Astrocyte of the cerebellum (primary cell): ENCODE measurements at places on chromosomes 2 and 18.

GRCh38 chr2:75616406-75616805 is 30.2 kb upstream of the MRPL19 start:
- DNase-seq, result no peak

DNA sequence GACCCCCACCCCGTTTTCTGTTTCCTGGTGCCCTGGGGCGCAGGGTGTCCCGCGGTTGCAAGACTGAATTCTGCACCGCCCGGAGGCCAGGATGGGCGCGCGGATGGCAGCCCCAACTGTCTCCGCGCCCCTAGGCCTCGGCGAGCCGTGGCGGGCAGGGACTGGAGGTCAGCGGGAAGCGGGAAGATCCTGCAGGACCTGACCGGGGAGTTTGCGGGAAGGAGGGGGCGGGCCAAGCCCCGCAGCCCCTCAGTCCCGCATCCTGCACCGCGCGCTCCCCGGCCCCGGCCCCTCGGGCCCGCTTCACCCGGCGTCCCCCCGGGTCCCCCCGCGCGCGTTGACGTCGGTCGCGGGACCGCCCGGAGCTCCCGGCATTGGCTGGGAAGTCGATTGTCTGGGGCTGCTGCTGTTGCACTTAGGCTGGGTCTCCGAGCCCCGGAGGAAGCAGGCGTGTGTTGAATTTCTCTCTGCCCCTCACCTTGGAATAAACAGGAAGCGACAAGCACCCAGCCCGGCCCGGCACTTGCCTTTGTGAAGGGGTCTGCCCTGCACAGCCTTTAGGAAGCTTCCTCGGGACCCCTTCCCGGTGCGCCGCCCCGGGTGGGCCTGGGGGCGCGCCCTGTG is at the start of gene LDLRAD4:
LDLRAD4 (plus strand) TSS at position 393 of the 624 bp plus-strand sequence.
- no peak for DNase-seq

GRCh38 chr2:75102011-75102410 is 97.3 kb downstream of the TACR1 start:
- DNase-seq, result no peak

DNA sequence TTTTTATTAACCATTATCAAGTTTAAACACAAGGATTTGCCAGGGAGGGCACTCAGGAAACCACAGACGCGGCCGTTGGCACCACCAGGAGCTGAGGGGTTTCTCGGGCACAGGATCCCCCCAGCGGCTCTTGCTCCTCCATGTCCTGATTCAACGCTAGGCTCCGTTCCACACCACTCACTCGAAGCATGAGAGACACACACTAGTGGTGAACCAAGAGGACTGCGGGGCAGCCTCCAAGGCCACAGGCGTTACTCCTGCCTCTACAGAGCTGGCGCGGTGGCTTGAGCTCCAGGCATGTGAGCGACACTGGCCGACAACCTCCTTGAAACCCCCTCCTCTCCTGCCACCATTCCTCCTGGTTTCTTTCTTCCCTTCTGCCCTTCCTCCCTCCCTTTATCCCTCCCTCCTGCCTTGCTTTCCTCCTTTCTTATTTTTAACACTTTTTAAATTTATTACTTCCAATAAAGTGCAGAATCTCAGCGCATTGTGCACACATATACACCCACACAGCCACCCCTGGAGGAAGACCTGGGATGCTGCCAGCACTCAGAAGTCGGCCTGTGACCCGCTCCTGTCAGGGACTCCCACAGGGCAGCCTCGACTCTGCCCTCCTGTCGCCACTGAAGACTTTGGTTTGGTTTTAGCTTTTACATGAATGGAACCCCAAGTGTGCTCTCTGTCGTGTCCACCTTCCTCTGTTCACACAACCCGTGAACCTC is 21.7 kb downstream of the COX7A2L start:
- no peak for DNase-seq

GRCh38 chr2:237196866-237197618 is 111.4 kb downstream of the COPS8 start:
- no peak for DNase-seq

DNA sequence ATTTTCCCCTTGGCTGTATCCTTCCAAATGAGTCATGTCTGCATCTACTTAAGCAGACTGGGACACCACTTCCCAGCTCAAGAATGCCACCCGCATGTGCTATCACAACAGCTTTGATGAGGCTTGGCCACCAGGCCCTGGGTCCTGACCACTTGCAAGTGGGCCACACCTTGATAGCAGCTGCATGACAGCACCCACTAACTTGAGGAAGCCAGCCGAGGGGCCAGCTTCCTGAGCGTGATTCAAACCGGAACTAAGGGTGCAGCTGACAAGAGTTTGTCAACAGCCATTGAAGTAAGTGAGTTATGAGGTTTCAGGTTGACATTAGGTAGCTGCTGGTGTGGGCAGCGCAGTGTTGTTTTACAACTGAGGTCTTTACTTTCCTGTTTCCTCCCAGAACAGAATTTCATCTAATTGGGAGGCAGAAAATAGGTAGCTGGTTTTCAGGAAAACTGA is 54.4 kb downstream of the EPHA4 start:
- peak; percentile 33 for DNase-seq

DNA sequence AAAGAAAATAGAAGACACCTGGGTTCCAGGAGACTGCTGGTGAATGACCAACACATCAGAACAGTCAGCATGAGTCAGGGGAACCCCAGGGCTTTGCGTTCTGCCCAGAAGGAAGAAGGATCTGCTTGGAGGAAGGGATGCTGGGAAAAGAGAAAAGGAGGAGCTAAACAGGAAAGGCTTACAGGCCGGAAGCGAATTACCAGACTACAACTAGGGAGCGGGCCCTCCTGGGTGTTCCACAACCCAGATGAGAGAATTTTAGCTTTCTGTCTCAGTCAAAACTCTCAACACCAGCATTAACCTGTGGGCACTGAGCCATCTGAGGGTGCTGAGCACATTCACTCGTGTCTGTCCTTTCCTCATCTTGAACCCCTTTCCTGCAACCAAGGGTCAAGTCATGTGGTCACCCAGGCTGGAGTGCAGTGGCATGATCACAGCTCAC is 19.2 kb downstream of the CDC42EP3 start:
- DNase-seq, result peak; percentile 79

DNA sequence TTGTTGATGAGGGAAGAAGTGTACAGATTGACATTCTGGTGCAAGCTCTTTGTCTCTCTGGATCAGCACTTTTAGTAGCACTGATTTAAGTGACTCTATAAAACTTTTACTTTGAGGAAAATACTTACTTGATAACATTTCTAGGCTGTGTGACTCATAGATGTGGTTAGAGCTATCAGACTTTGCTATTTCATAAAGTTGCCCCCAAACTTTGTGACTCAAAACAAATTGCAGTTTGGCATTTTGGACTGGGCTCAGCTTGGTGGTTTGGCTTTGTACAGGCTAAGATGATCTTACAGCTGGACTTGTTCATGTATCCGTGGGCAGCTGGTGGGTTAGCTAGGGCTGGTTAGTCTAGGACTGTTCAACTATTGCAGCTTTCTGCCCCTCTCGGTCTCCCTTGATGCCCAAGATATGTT is 42.1 kb upstream of the GLS start:
- peak; percentile 47 for DNase-seq

DNA sequence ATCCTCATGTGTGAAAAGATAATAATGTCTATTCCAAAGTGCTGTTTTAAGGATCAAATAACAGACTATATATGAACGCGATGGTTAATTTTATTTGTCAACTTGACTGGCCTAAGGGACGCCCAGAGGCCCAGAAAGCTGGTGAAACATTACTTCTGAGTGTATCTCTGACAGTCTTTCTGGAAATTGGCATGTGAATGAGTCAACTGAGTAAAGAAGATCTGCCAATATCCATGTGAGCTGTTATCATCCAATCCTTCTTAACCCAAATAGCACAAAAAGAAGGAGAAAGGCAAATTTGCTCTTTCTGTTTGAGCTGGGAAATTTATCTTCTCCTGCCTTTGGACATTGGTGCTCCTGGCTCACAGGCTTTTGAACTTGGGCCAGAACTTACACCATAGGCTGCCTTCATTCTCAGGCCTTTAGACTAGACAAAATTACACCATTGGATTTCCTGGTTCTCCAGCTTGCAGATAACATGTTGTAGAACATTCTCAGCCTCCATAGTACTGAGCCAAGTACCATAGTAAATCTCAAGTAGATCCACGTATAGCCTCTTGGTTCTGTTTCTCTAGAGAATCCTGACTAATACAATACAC is 114.7 kb upstream of the DOCK10 start:
- DNase-seq, result no peak

DNA sequence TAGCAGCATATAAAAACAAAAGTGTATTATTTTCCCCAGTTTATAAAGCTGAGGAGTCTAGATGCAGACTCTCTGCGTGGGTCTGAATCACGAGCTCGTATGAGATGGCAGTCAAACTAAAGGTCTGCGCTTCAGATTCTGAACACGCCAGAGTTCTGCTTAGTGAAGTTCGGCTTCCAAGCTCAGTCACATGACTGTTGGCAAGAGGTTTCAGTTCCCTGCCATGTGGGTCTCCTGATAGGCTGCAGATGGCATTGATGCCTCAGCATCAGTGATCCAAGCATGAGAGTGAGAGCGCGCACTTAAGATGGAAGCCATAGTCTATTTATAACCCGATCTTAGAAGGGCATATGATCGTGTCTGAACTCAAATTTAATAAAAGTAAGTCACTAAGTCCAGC is 242.8 kb upstream of the DOK6 start:
- DNase-seq, result no peak

GRCh38 chr2:215431290-215431689 is 4.6 kb downstream of the FN1 start:
- DNase-seq, result no peak

DNA sequence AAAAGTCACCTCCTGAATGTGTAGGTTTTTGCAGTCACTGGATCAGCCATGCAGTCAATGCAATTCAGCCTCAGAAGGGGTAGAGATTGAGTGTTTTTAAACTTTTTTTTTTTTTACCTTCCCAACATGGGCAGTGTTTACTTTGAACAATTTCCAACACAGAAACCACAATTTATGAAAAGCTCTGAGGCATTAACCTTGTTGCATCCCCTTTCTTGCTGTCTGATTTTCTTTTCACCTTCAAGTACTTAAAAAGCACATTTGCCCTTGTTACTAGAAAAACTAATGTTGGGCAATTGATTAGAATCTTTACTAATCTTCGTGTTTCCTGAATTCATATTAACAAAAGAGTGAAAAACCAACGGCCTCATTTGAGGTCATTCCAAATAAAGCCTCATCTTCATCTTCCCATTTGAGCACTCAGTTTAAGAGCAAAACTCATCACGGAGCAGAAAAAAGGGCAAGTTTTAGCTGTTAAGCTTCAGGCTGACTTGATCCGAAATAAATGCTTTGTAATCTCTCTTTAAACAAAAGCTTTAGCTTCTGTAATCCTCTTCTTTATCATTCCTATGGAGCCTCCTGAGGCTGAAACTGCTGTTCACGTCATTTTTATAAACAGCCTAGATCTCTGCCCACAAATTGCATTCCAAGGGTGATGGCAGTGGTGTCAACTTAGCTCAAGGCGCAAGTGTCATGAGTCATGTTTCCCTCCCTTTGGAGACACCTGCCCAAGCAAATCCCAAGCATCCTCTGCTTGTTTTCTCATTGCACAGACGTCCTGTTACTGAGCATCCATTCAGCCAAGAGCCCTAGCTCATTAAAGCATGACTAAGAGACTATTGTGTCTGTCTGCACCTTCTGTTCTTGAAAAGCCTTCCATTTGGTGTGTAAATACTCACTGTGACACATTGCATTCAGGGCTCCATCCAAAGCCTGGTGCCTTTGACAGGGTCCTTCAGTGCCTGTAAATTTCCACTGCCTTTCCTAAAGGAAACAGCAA is 107.7 kb downstream of the HNMT start:
- DNase-seq, result no peak

GRCh38 chr2:217903859-217904613 is 98.8 kb downstream of the TNS1 start:
- DNase-seq, result no peak

DNA sequence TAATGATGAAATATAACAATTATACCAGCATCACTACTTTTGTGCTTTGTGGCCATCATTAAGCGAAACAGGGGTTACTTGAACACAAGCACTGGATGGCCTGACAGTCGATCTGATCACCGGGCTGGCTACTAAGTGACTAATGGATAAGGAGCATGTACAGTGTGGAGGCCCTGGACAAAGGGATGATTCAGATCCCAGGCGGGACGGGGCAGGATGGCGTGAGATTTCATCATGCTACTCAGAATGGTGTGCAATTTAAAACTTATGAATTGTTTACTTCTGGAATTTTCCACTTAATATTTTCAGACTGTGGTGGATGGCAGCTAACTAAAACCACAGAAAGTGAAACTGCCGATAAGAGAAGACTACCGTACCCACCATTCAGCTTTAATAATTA is 7.0 kb upstream of the CLIP4 start:
- peak; percentile 65 for DNase-seq

DNA sequence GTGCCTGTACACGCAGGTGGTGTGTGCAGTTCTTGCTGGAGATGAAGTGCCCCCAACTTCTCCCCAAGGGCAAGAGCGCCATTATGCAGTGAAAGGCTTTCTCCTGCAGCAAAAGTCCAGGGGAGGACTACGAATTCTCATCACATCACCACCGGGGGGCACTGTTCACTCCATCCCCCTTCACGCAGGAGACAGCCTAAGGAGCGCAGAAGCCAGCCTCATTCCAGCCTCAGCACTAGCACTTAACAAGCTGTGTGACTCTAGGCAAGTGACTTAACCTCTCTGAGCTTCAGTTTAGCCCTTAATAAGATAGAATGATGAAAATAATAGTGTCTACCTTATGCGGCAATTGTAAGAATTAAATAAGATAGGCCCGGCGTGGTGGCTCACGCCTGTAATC is 32.3 kb downstream of the DNMT3A start:
- DNase-seq, result no peak

DNA sequence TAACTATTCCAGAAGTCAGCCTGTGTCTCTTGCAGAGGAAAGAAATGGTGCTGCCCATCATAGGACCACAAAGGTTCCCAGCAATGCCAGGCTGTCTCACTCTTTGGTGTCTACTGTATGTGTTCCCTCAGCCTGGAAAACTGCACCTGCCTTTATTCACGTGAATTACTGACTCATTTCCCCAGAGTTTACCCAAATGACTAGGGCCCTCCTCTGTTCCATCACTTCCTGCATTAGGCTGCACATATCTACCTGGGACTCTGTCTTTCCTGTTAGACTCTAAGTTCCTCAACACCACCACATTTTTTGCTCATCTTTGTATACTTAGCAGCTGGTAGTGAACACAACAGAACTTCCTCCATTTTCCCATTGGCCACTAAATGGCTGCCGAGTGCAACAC is 188.3 kb downstream of the FHOD3 start:
- DNase-seq, result no peak

GRCh38 chr2:79001285-79001684 is 24.2 kb upstream of the REG3G start:
- no peak for DNase-seq

- DNase-seq, result no peak
Measured at GRCh38 chr2:28643327-28643726, 108.3 kb upstream of the PPP1CB start.

GRCh38 chr18:62790871-62791772 is 75.8 kb downstream of the PHLPP1 start:
- no peak for DNase-seq

DNA sequence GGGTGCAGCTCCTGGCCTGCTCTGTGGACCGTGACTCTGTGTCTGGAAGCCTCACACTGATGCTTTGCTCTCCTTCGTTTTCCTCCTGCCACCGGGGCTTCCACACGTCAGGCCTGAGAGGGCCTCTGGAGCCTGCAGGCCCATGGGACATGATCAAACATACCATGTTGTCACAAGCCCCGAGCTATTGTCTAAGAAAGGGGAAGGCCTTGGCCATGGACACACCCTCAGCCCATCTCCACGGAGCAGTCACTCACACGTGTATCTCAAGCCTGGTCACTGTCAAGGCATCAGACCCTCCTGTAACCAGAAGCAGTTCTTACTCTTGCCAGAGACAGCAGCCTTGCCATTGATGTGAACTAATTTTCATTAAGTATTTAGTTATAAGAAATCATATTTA is 814.1 kb upstream of the SALL3 start:
- DNase-seq, result no peak

- no peak for DNase-seq
Measured at GRCh38 chr18:56083523-56084287, 495.7 kb upstream of the TCF4 start.
